Activated naive CD8-positive, alpha-beta T cell treated with anti-CD3 and anti-CD28 coated beads, Interleukin-2, amount 50 U/mL, for 16 hours (primary cell): ENCODE measurements at places on chromosomes 4 and X.

- DNase-seq, result no peak
These were observed 78.1 kb downstream of the LDB2 start for GRCh38 chr4:16820329-16820728.

DNA sequence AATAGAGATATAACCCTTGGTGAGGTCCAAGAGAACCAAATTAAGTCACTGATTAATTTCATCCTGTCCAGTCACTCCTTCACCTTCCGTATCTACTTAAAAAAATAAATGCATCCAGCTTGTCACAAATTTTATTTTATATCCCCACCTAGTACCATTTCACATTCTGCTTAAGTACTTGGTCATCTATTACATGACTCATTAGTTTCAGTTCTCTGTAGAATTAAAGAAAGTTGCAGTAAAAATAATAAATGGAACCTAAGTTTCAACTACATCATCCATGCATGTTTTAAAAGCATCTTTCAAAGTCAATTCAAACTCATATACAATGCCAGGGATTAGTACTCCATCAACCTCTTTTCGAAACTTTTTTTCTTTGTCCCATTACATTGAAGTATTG, 130.2 kb downstream of the SH2D1A start:
- no peak for DNase-seq

DNA sequence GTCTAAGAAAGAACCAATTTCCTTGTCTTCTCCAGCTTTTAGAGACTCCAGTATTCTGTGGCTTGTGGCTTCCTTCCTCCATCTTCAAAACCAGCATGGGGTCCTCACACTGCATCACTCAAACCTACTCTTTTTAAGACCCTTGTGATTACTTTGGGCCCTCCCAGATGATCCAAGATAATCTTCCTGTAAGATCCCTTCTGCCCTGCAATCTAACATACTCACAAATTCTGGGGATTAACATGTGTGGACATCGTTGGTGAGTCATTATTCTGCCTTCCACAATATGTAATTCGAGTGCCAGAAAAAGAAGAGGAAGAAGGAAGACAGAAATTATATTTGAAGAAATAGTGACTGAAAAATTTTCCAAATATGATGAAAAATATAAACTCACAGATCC, 47.9 kb downstream of the BEND4 start:
- no peak for DNase-seq

DNA sequence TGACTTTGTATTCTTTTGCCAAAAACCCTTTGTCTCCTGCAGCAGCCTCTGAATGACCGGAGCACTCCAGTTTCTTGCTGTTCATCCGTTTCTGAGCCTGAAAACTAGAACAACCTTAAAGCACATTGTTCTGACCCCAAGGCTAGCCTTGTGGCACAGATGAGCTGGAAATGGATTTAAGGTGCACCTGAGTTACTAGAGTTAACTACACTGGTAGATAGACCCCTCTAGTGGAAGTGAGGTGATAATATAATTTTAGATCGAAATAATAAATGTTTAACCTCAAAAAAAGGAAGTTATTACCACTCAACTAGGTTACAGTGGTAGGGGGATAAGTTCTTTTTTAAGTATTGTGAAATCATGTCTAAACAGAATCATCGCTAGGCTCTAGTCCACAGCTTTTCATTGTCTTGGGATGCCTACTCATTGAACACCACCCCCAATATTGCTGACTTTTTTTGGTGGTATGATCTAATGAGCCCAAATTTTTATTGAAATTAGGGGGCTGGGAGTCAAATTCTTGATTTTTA, 2.7 kb downstream of the PLS3 start:
- no peak for DNase-seq
